ENCODE measurements at places on chromosomes 7 and 10.
A peak's percentile ranks its signal among the peaks of the same experiment; 100 is the strongest.

- DNase-seq, result no peak
Observed at GRCh38 chr7:110974441-110974840, 116.5 kb upstream of the LRRN3 start.

DNA sequence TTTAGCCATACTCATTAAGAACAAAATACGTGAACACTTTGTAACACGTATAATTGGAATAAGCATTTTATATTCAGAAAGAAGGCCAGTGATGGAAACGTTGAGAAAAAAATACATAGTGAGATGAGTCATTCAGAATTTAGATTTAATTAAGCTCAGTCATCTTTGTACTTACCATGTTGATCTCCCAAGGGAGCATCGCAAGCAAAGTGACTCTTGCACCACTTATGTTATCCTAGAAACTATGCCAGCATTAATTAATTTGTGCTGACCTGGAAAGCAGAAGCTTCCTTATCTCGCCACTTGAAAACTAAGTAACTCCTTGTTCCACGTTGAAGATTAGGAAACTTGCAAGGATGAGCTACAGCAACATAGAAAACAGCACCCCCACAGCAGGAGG, 9.7 kb upstream of the MPP7 start:
- DNase-seq, result no peak

DNA sequence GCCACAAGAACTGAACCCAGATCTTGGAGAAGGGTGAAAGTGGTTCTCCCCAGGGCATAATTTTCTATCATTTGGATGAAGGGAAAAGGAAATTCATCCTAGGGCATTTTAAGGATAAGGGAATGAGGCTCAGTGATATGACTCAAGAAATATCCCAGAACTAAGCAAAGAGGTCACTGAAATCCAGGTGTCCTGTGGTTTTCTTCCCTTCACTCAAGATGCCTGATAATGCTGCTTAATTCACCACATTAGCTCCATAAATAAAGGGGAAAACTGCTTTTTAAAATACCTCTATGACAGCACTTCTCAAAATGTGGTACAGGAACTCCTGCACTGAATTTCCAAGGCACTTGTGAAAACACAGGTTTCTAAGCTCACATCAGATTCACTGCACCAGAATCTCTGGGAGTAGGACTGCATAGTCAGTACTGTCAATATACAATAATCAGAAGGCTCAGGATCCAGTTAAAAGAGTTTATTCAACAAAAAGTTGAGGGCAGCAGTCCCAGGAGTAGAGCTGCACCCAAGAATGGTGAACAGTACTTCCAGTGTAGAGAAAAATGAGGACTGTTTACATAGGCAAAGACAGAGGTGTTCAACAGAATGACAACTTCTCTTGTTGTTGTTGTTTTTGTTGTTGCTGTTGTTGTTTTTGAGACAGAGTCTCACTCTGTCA, 2.9 kb downstream of the IFIT3 start:
- DNase-seq, result no peak

- DNase-seq, result no peak
Observed at GRCh38 chr10:64011912-64012714, 490.9 kb downstream of the REEP3 start.

- DNase-seq, result no peak
Observed at GRCh38 chr10:97013983-97014382, 171.8 kb downstream of the SLIT1 start.

DNA sequence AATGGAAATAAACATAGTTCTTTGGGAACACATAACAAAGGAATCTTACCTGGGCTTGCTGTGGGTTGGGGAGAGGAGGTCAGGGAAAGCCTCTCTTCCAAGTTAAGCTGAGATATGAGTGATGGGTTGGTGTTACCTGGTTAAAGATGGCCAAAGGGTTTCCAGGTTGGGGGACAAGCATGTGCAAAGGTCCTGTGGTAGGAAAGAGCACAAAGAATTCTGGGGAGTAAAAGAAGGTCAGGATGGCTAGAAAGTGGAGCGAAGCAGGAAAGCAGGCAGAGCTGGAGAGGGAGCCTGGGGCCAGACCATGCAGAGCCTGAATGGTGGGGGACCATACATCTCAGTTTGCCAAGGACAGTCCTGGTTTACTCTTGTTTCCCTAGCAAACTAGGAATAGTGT, 133.2 kb downstream of the CFAP58 start:
- no peak for DNase-seq

DNA sequence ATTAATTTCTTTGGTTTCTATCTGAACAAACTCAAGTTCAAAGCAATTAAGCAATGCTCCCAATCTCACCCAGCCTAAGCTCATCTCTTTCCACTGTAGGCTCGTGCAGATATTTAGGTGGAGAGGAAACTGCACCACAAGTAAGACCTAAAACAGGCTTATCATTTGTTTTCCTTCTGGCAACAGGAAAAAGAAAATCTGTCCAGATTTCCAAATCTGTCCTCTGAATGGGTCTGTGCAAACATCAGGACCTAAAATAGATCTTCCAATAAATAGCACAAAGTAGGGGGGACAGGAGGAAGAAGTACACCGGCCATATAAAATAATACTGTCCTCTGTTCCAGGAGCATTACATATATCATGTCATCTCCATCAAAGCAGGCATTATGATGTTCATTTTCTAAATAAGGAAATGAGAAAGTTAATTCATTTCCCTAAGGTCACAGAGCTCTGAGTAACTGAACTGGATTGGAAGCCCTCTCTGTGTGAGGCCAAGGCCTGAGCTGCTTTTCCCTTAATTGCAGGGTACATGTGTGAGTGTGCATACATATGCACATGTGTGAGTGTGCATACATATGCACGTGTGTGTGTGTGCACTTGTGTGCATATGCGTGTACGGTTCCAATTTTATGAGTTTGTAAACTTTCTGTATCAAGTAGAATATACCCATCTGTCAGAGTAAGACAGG, 92.8 kb upstream of the PARD3 start:
- no peak for DNase-seq

DNA sequence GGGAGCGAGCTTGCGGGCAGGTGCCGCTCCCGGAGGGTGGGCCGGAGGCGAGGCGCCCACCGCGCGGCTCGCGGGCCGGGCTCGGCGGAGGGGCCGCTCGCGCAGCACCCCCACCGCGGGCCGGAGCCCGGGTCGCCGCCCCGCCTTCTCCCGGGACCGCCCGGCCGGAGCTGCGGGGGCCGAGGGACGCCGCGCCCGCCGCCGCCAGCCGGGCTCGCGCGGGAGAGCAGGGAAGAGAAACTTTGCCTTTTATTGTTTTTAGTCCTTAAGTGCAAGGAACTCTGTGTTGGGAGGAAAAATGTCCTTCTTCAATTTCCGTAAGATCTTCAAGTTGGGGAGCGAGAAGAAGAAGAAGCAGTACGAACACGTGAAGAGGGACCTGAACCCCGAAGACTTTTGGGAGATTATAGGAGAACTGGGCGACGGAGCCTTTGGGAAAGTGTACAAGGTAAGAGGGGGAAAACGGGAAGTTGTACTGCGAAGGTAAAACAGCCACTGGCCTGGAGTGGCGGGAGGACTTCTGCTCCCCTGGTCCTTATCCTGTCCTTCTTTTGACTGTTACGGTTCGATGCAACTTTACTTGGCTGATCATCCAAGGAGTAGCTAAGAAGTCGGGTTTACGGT, 620 bp downstream of the SLK start:
- peak; percentile 58 for DNase-seq

- no peak for DNase-seq
Observed at GRCh38 chr7:100372256-100372655, 1.0 kb upstream of the PILRA start.

- no peak for DNase-seq
Observed at GRCh38 chr7:79822620-79823240, 311.9 kb upstream of the GNAI1 start.

- DNase-seq, result no peak
Observed at GRCh38 chr7:155496267-155497005, 38.5 kb downstream of the EN2 start.

DNA sequence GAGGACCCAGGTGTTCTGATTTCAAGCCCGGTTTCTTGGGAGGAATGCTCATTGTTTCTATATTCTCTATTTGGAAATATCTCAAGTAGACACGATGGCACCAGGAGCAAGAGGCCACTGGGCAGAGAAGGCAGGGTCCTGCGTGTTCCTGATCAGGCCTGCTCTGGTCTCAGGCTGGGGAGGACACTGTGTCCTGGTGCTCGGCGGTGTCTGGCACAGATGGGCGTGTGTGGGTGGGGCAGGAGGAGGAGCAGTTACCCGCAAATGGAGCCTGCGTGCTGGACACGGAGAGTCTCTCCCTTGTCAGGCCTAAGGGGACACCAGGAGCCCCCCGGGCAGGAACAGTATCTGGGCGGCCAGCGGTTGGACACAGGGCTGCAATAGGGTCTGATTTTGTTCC, 25.9 kb upstream of the GOLGA7B start:
- DNase-seq, result no peak

DNA sequence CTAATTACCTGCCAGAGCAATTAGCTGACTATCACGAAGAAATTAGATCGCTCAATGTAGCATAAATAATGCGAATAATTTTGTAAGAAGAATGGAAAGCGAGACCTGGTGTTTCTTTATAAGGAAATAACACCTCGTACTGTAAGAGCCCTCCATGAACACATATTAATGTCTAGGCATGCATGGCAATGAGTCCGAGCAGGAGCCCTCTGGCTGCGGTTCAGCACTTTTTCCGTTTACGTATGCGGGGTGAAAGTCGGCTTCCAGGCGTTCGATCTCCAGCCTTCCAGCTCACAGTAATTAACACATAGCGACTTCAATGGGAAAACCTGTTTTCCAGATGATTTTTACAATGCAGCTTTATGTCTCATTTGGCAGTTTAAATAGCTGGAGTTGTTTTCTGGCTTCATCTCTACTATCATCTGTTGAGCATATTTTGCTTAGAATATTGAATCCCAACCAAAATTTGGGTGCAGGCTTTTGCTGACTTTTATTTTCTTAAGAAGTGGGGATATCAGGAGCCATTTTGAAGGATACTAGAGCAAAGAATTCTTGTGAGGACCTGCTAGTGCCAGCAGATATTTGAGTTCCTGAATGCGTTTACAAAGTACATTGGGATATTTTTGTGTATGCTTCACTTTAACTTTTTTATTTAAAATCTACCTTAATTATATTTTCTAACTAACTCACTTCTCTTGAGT, 7.2 kb upstream of the SP8 start:
- DNase-seq, result no peak

DNA sequence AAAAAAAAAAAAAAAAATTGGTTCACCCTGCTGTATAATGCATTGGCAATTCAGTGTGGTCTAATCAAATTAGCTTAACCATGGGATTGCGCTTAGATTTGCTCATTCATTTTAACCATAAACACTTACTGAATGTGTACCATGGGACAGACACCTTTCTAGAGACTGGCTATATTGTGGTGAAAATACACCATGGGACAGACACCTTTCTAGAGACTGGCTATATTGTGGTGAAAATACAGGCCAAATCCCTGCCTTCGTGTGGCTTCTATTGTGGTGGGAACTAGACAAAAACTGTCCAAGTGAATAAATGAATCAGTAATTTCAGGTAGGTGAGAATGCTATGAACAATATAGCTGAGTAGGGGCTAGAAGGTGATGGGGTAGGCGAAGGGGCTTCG, 10.2 kb upstream of the REPIN1 start:
- no peak for DNase-seq

- peak; percentile 19 for DNase-seq
Observed at GRCh38 chr7:146656988-146657387, 540.4 kb downstream of the CNTNAP2 start.

- no peak for DNase-seq
Observed at GRCh38 chr10:119378737-119379067, 163.8 kb downstream of the RGS10 start.

- no peak for DNase-seq
Observed at GRCh38 chr7:29296421-29296820, 101.8 kb downstream of the CHN2 start.

GRCh38 chr10:89852872-89853271, 151.5 kb downstream of the KIF20B start:
- DNase-seq, result no peak

DNA sequence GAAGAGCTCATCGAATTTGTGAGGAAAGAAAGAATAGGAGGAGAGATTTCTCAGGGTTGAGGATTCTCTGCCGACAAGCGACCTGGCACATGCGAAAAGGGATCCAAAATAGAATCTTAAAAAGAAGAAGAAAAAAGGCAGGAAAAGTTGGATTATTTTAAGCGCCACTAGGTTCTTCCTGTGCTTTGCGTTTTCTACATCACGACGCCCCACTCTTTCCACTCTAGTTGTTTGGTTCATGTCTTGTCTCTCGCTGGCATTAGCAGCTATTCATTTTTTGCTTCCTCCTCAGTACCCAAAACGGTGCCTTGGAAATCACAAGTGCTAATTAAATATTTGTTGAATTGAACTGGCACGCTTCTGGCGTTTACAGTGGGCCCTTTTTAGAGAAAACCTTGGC, 674 bp upstream of the FRA10AC1 start:
- DNase-seq, result peak; percentile 19

DNA sequence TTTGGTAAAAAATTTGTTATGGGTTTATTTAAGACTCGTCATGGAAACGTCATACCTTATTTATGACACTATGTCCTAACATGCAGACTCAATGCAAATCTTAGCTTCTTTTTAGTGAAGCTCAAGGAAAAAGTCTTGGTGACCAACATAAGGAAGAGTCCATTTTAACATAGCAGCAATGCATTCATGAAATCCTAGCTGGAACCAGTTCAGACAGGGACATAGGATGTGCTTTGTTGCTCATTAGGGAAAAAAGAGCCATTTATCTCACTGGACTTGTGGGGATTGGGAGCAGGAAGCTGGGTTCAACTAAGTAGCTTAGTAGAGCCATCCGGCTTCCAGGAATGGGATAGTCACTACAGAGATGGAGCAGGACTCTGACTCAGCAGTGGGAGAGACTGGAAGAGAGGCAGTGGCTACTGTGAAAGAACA, 100.7 kb upstream of the DKK1 start:
- no peak for DNase-seq

DNA sequence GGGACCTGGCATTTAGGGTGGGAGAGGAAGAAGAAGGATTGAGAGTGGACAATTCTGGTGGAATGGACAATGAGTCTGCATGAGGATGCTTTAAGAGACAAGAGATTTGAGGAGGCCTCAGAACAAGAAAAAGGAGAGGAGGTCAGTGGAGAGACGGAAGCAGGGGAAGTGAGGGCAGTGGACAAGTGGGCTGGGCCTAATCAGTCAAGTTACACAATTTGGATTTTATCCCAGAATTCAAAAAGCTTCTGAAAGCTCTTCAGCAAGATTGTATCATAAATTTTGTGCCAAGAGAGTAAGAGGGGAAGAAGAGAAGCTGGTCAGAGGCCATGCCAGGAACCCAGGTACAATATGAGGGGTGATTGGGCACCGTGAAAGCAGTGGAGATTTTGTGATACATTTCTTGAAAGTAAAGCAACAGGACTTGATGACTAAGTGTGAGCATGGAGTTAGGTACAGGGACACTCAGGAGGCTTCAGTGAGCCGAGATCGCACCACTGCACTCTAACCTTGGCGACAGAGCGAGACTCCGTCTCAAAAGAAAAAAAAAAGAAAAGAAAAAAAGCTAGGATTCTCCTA, 19.3 kb upstream of the TSPAN13 start:
- no peak for DNase-seq

DNA sequence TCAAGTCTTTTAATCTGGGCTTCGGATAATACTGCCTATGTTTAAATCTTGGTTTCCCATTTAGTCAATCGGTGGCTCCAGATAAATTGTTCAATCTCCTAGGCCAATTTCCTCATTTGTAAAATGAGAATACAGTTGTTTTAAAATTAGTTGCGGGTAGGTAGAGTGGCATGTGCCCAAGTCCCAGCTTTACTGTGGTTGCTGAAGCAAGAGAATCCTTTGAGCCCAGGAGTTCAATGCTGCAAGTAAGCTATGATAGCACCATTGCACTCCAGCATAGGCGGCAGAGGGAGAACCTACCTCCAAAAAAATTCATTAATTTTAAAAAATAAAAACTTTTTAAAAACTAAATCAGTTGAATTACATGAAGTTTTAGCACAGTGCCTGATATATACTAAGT, 7.3 kb downstream of the RNF216 start:
- no peak for DNase-seq
